ENCODE measurements at places on chromosomes 6 and 20.

GRCh38 chr20:36613974-36614373 is 8.4 kb downstream of the RAB5IF start:
- DNase-seq = no peak

- DNase-seq = no peak
Observed at GRCh38 chr6:164947164-164947563, 362.2 kb downstream of the C6orf118 start.

DNA sequence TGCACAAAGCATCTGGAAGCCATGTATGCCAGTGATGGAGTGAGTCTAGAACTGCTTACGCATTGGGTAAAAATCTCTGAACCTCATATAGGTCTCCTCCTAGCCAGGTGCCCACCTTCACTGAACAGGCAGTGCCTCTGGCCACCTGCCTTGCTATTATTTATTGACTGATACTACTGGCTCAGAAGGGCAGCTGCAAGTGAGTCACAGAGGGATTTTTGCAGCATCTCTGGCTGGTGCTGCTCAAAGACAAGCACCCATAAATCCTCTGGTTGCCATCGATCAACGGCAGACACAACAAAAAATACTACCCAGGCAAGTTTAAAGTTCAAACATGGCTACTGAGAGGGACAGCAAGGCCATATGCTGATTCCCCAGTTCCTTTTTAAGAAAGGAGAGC is 279.4 kb downstream of the UBE3D start:
- DNase-seq = no peak

DNA sequence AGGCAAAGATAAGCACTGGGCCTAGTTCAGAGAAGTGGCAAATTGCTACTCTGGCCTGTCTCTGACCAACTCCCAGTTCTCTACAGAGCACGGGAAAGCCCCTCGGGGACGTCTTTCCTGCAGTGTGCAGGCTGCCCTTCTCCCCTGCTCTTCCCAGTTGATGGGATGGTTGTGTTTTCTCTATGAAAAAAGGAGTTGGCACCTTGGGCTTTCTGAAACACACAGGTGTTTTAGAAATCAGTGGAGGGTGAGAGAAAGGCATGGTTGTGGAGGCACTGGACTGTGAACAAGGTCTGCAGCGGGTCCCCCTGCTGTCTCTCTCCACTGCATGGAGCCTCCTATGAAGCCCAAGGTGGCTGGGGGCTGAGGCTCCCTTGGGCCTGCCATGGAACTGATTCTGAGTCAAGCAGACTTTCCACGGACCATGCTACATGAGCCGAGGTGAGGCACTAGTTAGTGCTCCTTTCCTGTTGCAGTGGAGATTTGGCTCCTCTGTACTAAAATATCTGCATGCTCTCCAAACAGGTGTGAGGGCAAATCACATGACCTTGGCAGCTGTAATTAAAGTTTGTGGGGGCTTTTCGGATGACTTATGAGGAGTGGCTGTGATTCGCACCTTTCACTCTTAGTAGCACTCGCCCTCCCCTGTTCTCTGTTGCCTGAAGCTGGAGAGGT is 16.3 kb downstream of the GTSF1L start:
- no peak for DNase-seq

DNA sequence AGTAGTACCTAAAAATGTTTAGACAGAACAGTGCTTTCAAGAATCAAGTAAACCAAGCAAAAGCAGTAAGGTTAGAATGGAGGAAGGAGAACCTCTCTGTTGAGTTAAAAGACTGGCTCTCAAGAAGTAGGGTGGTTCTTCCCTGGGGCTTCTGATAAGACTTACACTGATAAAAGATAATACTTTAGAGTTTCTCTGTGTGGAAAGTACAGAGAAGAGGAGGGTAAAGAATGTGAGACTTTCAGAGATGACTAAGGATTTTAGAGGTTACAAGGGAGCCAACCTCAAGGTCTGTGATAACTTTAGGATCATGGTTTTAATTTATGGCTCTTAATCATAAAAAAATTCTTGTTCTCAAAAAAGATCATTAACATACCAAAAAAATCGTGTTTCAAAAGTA is 30.9 kb upstream of the ALDH8A1 start:
- DNase-seq = no peak

GRCh38 chr6:54881067-54881730 is 34.6 kb downstream of the FAM83B start:
- no peak for DNase-seq

GRCh38 chr6:16095180-16095579 is 33.7 kb upstream of the MYLIP start:
- DNase-seq = no peak

GRCh38 chr6:22072949-22073348 is 223.9 kb downstream of the PRL start:
- no peak for DNase-seq

- DNase-seq = no peak
Observed at GRCh38 chr6:113558966-113559365, 298.2 kb upstream of the MARCKS start.

DNA sequence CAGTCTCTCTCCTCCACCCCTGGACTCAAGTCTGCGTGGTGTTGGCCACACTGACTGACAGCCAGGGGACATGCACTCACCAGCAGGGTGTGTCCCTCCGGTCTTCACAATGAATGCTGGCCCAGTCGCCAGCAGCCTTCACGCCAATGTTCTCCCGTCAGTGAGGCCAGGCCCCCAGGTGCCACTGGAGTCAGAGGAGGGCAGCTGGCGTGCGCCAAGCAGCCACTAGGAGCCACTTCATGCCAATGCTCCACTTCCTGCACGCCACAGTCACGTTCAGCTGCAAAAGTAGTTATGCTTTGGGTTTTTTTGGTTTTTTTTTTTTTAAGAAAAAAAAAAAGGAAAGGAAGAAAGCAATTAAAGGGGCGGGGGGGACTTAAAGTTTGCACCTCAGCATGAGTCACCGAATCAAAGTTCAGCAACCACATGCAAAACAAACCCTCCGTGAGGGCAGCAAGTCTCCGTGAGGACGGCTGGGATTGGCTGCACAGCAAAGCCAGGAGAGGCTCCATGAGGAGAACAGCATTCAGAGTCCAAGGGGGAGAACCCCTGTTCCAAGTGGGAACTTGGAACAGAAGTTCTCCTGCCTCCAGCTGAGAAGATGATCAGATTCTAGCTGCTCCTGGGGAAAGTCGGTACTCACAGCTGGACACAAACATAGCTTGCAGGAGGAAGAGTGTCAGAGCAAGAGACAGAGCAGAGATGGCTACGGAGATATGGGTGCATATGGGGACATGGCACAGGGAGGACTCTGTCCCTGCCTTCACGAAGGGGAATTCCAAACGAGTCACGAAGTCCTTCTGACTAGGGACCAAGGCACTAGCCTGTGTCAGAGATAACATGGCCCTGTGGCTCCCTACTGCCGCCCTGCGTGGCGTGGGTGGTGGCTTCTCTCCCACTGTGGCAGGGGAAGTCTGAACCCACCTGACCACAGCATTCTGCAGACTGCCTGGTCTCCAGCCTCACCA is at the start of gene ZC3H12D:
Gene ZC3H12D, minus strand, starts transcription at position 282 of the 968 bp plus-strand sequence. CDS start 10,471 bp downstream, outside the sequence.
- no peak for DNase-seq

DNA sequence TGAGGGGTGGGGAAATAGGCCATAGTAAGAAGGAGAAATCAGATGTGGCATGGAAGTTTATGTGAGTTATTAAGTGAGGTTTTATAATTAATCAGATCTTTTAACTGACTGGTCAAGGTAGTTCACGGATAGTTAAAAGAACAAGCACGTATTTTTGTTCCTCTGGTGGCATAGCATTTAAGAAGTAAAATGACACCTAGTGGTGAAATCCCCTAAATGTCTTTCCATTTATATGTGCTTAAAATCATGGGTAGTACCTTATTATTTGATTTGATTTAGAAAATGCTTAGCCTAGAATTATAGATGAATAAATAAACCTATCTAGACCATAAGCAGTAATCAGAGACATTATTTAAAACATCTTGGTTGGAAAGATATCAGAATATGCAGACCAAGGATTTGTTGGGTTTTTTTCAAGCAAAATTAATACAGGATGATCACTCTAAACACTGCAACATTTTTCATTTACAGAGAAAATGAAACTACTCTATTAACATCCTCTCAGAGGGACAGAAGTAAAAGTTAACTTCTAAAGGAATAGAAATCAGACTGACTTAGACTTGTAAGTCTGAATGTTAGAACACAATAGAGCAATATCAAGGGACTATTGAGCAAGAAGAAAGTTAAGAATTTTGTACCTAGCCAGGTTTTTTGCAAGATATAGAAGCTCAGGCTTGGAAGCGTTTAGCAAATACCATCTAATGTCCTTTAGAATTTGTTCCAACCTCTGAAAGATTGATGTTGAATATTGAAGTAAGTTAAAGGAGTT is 81.1 kb downstream of the STXBP5 start:
- no peak for DNase-seq

DNA sequence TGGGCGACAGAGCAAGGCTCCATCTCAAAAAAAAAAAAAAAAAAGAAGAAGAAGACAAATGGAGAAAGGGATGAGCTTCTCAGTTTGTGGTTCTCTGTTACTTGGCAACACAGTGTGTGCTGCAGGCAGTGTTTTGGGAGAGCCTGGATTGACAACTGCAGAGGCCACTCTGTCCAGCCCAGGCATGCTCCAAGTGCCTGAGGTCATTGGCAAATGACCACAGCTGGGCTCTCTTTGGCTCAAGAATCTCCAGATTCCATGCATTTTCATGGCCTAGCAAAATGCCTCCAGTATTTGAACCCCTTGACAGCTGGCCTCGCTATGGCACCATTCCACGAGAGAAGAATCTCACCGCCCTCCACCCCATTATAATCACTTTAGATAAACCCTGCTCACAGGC is 126.2 kb downstream of the ANKRD60 start:
- no peak for DNase-seq

GRCh38 chr6:170402318-170403040 is 95.9 kb downstream of the FAM120B start:
- DNase-seq = no peak

- DNase-seq = no peak
Observed at GRCh38 chr6:81216668-81217067, 535.8 kb downstream of the TENT5A start.

GRCh38 chr6:106692112-106692818 is 62.9 kb downstream of the QRSL1 start:
- DNase-seq = peak; percentile 5

GRCh38 chr20:15240801-15241200 is 903.4 kb upstream of the FLRT3 start:
- no peak for DNase-seq

DNA sequence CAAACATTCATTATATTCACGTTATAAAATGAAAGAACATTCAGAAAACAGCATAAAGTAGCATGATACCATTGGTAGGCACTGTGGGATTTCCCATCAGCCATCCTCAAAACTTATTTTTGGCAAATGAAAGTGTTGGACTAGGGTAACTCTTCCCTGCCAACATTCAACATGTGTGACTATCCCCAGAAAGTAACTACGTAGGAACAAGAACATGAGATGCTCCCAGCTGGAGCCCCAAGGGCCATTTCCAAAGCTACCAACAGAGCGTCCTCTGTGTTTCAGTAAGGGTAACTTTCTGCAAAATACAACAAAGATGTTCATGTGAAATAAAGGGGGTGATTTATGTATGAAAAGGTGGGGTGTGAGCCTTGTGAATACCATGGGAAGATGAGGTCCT is 28.4 kb upstream of the PTPN1 start:
- no peak for DNase-seq
